Astrocyte of the cerebellum (primary cell): ENCODE measurements at places on chromosomes 5 and 9.

- no peak for DNase-seq
These were observed 18.7 kb upstream of the RNF130 start for GRCh38 chr5:180090098-180090768.

DNA sequence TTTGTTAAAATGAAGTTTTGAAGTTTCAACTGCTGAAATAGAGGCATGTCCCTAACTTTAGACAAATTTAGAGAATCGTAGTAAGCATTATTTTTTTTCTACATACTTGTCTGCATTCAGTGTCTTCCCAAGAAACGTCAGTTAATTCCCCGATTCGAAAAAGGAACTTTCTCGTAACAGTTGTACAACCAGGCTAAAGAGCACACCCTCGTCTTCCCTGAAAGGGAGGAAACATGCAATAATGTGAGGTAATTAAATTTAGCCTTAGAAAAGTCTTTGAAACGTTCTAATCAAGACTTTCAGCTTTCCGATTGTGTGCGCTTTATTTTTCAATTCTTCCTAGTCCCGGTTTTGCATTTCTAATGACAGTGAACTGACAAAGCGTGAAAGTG lies 374 bp upstream of the SLC1A3 start:
- no peak for DNase-seq

GRCh38 chr5:154543380-154543779 lies 65.4 kb upstream of the HAND1 start:
- DNase-seq, result peak; percentile 16

GRCh38 chr5:102971676-102972293 lies 148.2 kb downstream of the GIN1 start:
- peak; percentile 37 for DNase-seq

- no peak for DNase-seq
These were observed 482.6 kb upstream of the PIK3R1 start for GRCh38 chr5:67732921-67733320.

GRCh38 chr5:133081703-133082102 lies 29.9 kb downstream of the HSPA4 start:
- DNase-seq, result no peak

DNA sequence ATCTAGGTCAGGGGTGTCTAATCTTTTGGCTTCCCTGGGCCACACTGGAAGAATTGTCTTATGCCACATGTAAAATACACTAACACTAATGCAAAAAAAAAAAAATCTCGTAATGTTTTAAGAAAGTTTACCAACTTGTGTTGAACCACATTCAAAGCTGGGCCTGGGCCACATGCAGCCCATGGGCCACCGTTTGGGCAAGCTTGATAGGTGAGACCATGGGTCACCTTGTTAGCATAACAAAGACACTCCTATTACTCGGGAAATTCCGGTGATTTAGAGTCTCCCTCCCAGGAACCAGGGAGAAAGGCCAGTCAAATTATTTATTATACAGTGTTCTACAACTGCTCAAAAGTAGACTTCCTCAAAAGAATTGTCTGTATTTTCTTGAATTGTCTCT lies 12.7 kb downstream of the RECK start:
- DNase-seq, result no peak

DNA sequence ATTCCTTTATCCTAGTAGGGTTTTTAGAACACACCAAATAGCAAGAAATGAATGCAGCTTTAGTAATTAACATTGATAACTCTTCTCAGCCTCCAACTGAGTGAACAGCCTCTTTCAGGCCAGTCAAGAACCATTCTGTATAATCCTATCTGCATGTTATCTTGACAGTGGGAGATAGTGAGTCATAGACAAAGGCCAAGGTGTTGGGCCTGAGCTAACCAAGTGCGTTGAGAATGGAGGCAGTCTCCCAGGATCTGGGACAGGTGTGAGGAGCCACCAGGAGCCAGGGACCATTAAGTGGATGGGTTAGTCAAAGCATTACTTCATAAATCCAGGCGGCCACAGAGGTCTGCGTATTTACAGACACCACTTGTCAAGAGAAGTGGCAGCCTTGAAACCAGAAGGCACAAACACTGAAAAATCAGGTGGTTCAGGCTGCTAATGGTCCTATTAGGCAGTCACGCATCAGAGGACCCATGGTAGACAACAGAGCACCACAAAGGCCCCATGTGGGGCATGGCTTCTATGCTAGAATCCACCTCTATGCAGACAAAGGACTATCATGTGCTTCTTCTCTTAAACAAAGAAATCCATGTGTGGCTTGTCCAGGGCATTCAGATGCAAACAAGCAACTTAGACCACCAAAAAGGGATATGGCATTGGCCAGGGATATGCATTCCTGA lies 409.7 kb upstream of the PIK3R1 start:
- DNase-seq, result no peak

DNA sequence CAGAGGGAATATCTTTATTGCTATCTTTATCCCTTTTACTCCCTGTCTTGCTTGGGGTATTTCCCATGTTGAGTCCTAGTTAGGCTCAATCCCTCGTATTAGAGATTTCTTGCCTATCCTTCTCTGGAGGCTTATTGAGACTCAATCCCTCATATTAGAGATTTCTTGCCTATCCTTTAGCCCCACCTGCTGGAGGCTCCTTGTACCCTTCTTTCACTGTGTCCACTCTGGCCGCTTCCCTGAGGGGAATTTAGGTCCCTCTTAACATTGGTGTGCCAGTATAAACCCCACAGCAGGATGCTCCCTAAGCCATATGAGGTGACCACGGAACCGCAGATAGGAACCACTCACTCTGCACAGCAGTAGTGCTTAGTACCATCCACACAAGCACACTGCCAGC lies 110.7 kb upstream of the MAMDC2 start:
- no peak for DNase-seq

- no peak for DNase-seq
These were observed 222.8 kb downstream of the TENT4A start for GRCh38 chr5:6936031-6936430.

GRCh38 chr5:79020861-79021561 lies 35.9 kb upstream of the ARSB start:
- peak; percentile 63 for DNase-seq

GRCh38 chr9:121491111-121491510 lies 8.5 kb downstream of the GGTA1 start:
- DNase-seq, result no peak

- DNase-seq, result peak; percentile 83
These were observed 18.5 kb downstream of the P4HA2 start for GRCh38 chr5:132209131-132209530.

DNA sequence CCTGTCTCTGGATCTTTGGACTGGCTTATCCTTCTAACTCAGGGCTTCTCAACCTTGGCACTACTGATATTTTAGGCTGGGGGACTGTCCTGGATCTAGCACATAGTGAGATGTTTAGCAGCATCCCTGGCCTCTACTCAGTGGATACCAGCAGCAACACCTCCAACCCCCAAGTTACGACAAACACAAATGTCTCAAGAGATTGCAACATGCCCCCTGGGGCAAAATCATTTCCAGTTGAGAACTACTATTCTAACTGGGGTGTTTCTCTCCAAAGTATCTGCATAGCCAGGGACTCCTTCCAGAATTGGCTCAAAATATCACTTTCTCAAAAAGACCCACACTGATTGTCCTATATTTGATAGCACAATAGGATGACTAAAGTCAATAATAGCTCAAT lies 7.2 kb upstream of the TLR4 start:
- DNase-seq, result no peak

DNA sequence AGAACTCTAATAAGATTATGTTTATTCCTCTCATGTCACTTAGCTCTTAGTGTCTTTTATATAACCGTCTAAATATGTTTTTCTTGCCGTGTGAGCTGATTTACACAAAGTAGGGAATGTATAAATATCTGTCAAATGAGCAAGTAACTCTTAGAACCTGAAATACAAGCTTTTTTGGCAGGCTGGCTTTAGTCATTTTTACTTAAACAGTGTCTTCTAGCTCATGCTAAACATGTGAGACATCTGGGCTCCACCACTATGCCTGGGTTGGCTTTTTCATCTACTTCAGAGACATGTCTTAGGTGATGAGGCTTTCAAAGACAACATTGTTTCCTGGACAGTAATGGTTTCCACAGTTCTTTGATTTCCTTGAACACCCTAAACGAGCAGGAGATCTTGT lies 137.2 kb upstream of the ZNF608 start:
- no peak for DNase-seq

DNA sequence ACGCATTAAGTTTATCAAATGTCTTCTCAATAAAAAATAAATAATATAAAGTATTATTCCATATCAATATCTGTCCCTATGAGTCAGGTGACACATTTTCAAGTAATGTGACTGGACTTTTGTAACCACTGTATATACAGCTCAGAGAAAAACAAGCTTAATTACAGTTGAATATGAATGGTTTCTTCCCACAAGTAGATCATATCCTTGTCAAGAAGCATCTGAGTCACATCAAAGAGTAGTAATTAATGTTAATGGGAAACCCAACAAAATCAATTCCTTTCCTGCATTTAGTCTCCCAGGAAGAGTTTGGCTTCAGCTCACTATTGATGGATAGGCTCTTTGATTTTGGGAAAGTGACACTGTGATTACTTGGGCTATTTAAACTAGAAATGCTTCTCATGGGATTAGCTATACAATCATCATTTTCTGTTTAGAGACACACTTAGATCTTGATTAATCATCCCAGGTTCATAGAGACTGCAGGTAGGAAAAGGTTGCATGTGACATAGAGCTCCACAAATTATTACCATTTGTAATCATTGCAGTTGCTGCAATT lies 292.9 kb downstream of the GABRG2 start:
- no peak for DNase-seq

DNA sequence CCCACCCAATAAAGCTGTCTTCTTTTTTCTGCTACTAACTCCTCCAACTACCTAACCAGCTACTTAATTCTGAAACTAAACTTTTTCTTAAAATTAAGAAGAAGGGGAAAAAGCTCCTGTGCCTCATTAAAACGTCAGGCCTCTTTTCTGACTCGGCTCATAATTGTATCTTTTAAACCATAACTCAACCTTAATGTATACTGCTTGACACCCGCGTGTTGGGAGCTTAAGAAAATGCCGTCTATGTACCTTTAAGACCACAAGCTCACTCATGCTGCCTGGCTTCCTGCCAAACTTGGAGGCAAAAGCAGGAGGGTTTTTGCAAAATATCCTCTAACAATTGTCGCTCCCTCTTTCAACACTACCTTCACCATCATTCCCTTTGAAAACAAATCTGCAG lies 5.0 kb downstream of the EBF1 start:
- DNase-seq, result peak; percentile 69

DNA sequence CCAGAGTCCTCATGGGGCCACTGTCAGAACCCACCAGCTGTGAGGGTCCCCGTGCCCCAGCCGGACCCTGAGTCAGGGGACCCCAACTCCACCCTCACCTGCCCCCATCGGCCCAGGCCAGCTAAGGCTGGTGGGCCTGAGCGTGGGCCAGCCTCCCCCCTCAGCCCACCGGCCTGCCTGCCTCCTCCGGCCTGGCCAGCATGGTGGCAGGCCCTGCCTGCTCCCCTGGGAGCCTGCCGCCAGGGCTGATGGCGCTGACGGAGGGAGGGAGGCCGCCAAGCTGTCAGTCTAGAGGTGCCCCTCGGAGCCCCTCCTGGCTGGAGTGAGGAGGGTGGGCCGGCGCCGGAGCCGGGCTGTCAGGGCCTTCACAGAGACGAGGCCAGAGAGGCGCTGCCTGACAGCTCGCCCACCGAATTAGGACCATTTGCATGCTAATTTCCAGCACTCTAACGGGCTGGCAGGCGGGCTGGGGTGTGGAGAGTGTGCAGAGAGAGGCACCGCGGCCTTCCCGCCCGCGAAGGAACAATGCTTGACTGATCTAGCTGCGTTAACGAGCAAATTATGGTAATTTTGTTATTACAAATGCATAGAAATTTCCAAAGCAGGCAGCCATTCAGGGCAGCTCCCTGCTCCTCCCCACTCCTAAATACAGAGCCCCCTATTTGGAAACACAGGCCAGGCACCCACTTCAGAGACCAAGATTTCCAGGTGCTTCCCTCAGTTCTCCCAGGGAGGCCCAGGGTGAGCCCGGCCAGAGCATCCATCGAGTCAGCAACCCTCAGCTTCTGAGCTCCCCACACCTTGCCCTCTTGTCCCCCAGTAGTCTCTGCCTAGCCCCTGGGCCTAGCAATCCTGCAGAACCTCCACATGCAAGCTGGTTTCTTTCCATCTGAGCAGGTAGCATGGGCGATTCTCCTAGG lies 169.3 kb downstream of the PAX5 start:
- DNase-seq, result no peak

DNA sequence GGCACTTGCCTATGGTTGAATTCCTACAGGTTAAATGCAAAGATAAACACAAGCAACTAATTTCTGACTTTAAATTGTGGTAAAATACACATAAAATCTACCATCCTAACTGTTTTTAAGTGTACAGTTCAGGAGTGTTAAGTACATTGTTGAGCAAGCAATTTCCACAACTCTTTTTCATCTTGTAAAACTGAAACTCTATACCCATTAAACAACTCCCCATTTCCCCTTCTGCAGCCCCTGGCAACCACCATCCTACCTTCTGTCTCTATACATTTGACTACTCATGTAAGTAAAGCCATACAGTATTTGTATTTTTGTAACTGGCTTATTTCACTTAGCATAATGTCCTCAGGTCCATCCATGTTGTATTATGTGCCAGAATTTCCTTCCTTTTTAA lies 38.5 kb upstream of the STX17 start:
- DNase-seq, result no peak

- DNase-seq, result no peak
These were observed 77.2 kb downstream of the ADAMTS16 start for GRCh38 chr5:5217371-5217770.
